ENCODE measurements at places on chromosomes 1 and 21. TPM values are rescaled to one million over a fixed set of nuclear protein-coding genes. Genes with fewer than 3 reads are reported as not detected.
A peak's percentile ranks its signal among the peaks of the same experiment; 100 is the strongest.

The NBPF20 gene
- total RNA-seq = 1.3 TPM

The CHIA gene
- total RNA-seq = not detected

GRCh38 chr1:221187174-221187573 lies 307.9 kb downstream of the HLX start:
- DNase-seq = no peak
- H3K4me1 ChIP-seq = no peaks in the 10 kb centered on the region
- H3K27me3 ChIP-seq = peaks cover 5% of the 10 kb centered on the region
- no peak overlapping the region for H3K4me3 ChIP-seq
- H3K27ac ChIP-seq = no peak overlapping the region

DNA sequence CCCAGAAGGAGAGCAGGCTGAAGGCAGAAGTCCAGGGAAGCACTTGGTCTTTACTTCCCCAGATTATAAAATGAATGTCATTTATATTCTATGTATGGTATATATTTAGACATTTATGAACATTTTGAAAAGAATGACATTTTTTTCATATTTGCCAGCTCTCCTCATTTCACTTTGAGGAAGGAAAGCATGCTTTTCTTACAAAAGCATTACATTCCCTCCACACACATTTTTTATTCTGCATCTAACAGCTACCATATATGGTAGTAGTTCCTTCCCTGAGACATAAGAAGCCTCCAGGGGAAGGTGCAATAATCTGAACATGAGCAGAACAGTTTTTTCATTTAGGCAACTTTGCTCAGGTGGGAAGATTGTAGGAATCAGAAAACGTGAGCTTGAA lies 94.0 kb downstream of the LRRC7 start:
- no peak for DNase-seq
- no peak overlapping the region for H3K4me3 ChIP-seq
- no peaks in the 10 kb centered on the region for H3K27me3 ChIP-seq
- no peak overlapping the region for H3K27ac ChIP-seq
- H3K36me3 ChIP-seq = no peaks in the 10 kb centered on the region

The CFAP298 gene
- total RNA-seq = 41.8 TPM

GRCh38 chr1:41638086-41639024 lies 153.9 kb upstream of the EDN2 start:
- H3K36me3 ChIP-seq = peaks cover 4% of the 10 kb centered on the region
- H3K4me1 ChIP-seq = peaks cover 22% of the 10 kb centered on the region
- DNase-seq = peak; percentile 53
- H3K4me3 ChIP-seq = peak overlapping the region; percentile 41
- H3K27me3 ChIP-seq = no peaks in the 10 kb centered on the region

The TMEM125 gene
- not detected for total RNA-seq

DNA sequence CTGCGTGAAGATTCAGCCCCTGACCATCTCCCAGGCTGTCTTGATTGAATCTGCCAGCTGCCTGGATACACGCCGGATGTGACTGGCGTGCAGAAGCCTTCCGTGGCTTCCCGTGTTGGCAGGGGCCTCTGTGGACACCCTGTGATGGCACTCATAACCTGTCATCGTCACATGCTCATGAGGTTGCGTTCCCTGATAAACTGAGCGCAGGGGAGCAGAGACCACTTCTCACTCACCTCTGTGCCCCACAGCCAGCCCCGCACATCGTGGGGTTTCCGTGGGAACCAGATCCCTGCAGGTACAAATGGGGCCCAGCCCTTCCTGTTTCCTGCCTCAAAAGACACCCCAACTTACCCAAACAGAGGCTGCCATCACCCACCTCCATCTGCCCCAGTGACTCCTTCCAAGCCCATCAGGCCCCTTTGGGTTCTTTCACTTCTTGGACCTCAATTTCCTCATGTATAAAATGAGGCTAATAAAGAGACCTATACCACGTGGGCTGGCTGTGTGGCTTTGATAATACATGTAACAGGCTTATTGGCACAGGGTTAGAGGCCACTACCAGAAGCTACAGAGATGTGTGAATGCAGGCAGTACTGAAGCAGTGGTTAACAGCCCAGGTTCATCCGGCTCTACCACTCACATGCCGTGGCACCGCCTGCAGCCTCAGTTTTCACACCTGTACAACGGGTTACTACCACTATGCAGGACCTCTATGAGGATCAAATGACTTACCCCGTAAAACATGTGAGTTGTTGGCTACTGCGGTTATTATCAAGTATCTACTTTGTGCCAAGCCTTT lies 23.6 kb downstream of the HTR6 start:
- H3K27me3 ChIP-seq = no peaks in the 10 kb centered on the region
- H3K36me3 ChIP-seq = peaks cover 41% of the 10 kb centered on the region
- H3K4me3 ChIP-seq = no peak overlapping the region
- H3K27ac ChIP-seq = peak overlapping the region; percentile 67
- H3K4me1 ChIP-seq = peaks cover 28% of the 10 kb centered on the region
- DNase-seq = peak; percentile 51

DNA sequence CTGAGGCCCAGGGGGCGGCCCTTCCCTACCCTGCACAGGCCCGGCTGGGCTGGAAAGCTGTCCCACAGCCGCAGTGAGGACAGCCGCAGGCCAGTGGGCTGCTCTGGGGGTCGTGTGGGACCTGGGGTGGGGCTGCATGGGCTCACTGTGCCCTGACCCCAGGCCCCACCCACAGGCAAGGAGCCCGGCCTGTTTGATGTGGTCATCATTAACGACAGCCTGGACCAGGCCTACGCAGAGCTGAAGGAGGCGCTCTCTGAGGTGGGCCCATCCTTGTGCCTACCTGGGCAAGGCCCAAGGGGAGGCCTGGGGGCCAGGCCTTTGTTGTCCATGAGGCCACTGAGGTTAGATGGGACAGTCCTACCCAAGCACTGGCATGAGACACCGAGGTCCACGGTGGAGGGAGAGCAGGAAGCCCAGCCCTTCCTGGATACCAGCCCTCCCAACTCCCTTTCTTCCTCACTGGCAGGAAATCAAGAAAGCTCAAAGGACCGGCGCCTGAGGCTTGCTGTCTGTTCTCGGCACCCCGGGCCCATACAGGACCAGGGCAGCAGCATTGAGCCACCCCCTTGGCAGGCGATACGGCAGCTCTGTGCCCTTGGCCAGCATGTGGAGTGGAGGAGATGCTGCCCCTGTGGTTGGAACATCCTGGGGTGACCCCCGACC lies 1.4 kb upstream of the GJC2 start:
- no peak for DNase-seq
- no peak overlapping the region for H3K4me3 ChIP-seq
- H3K4me1 ChIP-seq = peaks cover 9% of the 10 kb centered on the region
- no peaks in the 10 kb centered on the region for H3K36me3 ChIP-seq

- H3K27ac ChIP-seq = no peak overlapping the region
- H3K36me3 ChIP-seq = no peaks in the 10 kb centered on the region
- H3K4me3 ChIP-seq = no peak overlapping the region
- H3K4me1 ChIP-seq = peaks cover 56% of the 10 kb centered on the region
- H3K27me3 ChIP-seq = no peaks in the 10 kb centered on the region
- peak; percentile 60 for DNase-seq
These were observed 30.2 kb downstream of the ADARB1 start for GRCh38 chr21:45104560-45104959.

DNA sequence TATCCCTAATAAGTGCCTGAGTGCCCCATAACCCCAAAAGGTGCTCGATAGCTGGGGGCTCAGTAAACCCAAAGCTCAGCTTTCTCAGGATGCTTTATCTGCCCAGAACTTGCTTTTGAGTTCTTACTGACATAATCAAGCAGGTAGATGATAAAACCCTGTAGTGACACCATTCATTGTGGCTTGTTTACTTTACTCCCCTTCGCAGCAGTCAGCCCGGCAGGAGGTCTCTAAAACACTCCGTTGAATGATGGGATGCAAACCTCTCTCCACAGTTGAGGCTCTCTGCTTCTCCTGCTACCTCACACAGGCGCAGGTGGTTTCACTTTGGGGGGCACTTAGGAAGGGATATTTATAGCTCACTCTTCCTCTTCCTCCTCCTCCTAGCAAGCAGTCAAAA lies 349.4 kb downstream of the HLX start:
- no peak overlapping the region for H3K27ac ChIP-seq
- H3K27me3 ChIP-seq = no peaks in the 10 kb centered on the region
- H3K4me1 ChIP-seq = peaks cover 6% of the 10 kb centered on the region
- no peak overlapping the region for H3K4me3 ChIP-seq
- H3K36me3 ChIP-seq = no peaks in the 10 kb centered on the region

DNA sequence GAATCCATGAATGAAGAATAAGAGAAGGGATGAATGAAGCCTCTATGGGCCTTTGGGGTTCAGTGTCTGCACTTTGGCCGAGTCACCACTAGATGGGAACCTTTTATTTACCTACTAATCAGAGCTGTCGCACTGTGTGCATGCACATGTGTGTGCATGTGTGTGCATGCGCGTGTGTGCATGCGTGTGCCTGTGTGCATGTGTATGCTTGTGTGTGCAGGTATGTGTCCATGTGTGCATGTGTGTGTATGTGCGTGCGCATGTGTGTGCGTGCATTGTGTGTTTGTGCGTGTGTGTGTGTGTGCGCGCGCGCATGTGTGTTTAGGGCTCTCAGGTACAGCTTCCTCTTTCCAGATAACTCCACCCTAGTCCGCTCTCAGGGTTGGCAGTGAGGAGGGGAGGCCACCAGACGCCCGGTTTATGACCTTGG lies 20.4 kb upstream of the UBXN10 start:
- H3K27ac ChIP-seq = no peak overlapping the region
- no peak overlapping the region for H3K4me3 ChIP-seq
- peaks cover 2% of the 10 kb centered on the region for H3K27me3 ChIP-seq
- DNase-seq = peak; percentile 29

DNA sequence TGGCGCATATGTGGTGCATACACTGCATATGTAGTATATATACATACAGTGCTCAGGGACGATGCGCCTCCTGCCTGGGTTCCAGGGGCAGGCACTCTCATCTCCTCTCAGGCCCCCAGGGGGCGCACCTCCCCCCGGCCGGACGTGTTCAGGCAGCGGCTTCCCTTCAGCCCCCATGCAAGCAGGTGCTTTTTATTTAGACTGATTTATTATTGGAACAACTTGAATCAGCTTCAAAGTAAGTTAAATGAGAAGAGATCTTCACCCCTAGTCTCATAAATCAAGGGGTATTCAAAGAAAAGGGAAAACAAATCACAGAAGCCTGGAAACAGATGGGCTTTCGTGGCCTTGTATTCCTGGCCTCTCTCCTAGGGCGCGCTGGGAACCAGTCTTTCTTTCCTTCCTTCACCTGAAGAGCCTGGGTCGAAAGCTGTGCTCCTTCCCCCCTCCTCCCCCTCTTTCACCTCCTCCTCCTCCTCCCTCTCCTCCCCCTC lies 64.6 kb downstream of the UBIAD1 start:
- no peak overlapping the region for H3K27ac ChIP-seq
- H3K27me3 ChIP-seq = peaks cover 17% of the 10 kb centered on the region
- no peak overlapping the region for H3K4me3 ChIP-seq

DNA sequence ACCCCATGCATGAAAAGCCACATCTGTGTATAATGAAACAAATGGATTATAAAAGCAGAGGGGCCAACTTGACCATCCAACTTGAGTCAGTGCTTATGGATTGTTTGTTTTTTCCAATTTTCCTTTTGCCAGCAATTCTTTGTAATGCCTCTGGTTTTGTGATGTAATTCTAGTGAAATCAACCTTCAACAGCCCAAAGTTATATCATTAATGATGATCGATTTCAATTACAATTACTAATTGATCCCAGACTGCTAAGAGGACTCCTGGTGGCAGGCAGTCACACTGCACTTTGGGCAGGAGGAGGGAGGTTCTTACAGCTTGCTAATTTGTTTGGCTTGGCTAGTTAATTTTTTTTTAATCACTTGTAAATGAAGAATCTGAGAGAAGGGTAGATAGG lies 552.3 kb downstream of the NUF2 start:
- no peaks in the 10 kb centered on the region for H3K4me1 ChIP-seq
- DNase-seq = no peak
- no peak overlapping the region for H3K4me3 ChIP-seq
- no peaks in the 10 kb centered on the region for H3K36me3 ChIP-seq
- H3K27me3 ChIP-seq = no peaks in the 10 kb centered on the region

The LCE1D gene
- not detected for total RNA-seq

- H3K27ac ChIP-seq = no peak overlapping the region
- no peaks in the 10 kb centered on the region for H3K36me3 ChIP-seq
- no peak overlapping the region for H3K4me3 ChIP-seq
- no peaks in the 10 kb centered on the region for H3K27me3 ChIP-seq
- DNase-seq = no peak
These were observed 234.1 kb downstream of the SDCCAG8 start for GRCh38 chr1:243489681-243490546.

DNA sequence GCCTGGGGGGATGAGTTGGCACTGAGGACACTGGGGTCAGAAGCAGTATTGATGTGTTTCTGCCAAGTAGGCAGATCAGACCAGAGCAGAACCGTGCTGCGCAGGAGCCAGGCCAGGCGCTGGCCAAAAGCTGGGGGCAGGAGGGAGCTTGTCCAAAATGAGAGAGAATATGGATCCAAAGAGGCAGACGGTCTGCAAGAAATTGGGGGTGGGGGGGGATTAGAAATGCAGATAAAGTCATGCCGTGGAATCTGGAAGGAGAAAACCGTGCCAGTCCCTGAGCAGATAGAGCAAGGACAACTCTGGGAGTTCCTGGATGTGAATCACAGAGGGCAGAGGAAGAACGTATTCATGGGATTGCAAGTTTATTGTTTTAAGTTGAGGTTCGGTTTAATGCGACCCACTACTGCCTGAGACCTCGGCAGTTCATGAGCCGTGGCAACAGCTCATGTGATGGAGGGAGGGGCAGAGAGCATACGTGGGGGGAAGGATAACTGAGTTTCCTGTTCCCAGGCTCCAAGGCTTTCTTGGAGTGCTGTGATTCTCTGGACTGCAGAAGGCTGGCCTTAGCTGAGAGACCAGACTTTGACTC lies 224.0 kb downstream of the FGGY start:
- H3K4me1 ChIP-seq = no peaks in the 10 kb centered on the region
- no peak for DNase-seq

GRCh38 chr1:115118611-115119010 lies 29.3 kb upstream of the TSPAN2 start:
- no peak overlapping the region for H3K4me3 ChIP-seq
- no peak for DNase-seq
- peaks cover 19% of the 10 kb centered on the region for H3K27me3 ChIP-seq
- peaks cover 4% of the 10 kb centered on the region for H3K4me1 ChIP-seq

GRCh38 chr1:55320891-55321290 lies 105.7 kb upstream of the USP24 start:
- peaks cover 11% of the 10 kb centered on the region for H3K27me3 ChIP-seq
- no peak for DNase-seq
- no peaks in the 10 kb centered on the region for H3K4me1 ChIP-seq

GRCh38 chr1:39113109-39113743 lies 87.1 kb downstream of the NDUFS5 start:
- H3K27me3 ChIP-seq = peaks cover 6% of the 10 kb centered on the region
- no peaks in the 10 kb centered on the region for H3K36me3 ChIP-seq
- H3K4me3 ChIP-seq = no peak overlapping the region
- H3K27ac ChIP-seq = no peak overlapping the region
- H3K4me1 ChIP-seq = peaks cover 11% of the 10 kb centered on the region
- DNase-seq = no peak

DNA sequence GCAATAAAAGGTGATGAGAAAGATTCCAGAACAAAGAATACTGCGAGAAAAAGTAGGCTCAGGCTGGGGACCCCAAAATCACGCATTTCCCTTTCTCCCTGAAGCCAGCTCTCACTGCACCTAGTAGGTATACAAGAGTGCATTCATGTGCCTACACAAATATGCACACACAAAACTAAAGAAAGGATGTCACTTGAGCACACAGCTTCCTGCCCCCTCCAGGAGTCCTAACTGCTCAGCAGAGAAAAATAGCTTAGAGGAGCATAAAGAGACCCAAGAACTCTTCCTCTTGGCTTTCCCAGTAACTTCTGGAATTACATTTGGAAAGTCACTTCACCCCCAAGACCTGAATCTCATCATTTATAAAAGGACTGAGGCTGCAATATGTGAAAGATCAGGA lies 38.0 kb downstream of the JAK1 start:
- H3K27me3 ChIP-seq = no peaks in the 10 kb centered on the region
- H3K4me3 ChIP-seq = no peak overlapping the region
- no peak overlapping the region for H3K27ac ChIP-seq
- peaks cover 82% of the 10 kb centered on the region for H3K4me1 ChIP-seq
- peaks cover 21% of the 10 kb centered on the region for H3K36me3 ChIP-seq

Data from activated CD4-positive, alpha-beta memory T cell treated with anti-CD3 and anti-CD28 coated beads for 36 hours (primary cell).